ENCODE measurements at places on chromosomes 4 and X.

GRCh38 chr4:140122891-140123290 is 31.1 kb downstream of the MAML3 start:
- no peak for DNase-seq

DNA sequence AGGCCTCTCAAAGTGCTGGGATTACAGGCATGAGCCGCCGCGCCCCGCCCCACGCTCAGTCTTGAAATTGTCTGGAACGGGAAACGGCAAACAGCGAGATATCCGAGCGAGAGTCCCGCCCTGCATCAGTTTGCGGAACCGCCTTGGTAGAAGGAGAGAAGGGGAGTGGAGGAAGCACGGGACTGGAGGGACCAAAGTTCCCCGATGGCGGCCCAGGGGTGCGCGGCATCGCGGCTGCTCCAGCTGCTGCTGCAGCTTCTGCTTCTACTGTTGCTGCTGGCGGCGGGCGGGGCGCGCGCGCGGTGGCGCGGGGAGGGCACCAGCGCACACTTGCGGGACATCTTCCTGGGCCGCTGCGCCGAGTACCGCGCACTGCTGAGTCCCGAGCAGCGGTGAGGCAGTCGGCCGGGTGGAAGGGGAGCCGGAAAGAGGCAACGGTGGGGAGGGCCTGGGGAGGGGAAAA is at the start of gene BST1:
Gene BST1, plus strand, starts transcription at position 125 of the 463 bp plus-strand sequence. Its CDS starts 80 bp downstream, at position 205.
- peak; percentile 67 for DNase-seq

- DNase-seq: no peak
These were observed 39.6 kb upstream of the GPR78 start for GRCh38 chr4:8540586-8540985.

DNA sequence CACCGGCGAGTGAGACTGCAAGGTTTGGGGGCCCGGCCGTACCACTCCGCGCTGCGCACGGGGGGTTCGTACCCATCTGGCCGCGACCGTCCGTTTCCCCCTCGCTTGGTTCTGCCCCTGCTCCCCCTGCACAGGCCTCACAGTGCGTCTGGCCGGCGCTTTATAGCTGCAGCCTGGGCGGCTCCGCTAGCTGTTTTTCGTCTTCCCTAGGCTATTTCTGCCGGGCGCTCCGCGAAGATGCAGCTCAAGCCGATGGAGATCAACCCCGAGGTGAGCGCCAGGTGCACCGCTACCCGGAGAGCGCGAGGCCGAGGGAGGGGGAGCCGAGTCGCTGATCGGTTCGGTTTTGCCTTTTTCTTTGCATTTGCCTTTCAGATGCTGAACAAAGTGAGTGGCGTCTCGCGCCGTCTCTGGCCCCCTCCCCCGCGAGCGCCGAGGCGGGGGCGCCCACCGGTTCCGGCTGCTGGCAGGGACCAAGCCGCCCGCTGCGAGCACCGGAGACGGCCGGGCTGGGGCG is at the start of gene UCHL1:
Gene UCHL1, plus strand, starts transcription at position 189 of the 517 bp plus-strand sequence. Its CDS starts 49 bp downstream, at position 238.
- DNase-seq: peak; percentile 92
